Right kidney (tissue), 9 donors: ENCODE measurements at places on chromosomes 4 and X.

DNA sequence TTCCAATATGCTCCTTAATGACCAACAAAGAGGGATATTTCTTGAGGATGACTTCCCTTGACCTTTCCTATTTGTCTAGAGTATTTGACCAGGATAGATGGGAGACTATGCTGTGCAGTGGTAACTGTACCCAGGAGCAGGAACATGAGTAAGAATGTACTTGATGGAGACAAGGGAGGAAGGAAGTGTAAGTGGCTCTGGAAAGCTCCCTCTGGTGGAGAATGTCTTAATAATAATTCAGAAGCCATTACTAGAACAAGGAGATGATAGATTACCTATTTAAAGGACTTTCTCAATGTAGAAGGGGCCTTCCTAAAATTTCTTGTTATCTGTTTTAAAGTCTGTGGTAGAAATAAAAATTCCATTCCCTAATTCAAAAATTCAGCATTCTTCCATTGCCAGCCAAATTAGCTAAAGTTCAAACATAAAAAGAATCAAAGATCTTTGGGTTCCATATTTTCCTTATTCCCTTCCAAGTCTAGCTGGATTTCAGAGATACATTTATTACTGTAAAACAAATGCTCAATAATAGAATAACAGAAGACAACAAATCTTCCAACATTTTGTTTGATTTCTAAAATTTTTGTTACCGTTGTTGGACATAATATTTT is 83.8 kb downstream of the GRID2 start:
- no peak for DNase-seq

DNA sequence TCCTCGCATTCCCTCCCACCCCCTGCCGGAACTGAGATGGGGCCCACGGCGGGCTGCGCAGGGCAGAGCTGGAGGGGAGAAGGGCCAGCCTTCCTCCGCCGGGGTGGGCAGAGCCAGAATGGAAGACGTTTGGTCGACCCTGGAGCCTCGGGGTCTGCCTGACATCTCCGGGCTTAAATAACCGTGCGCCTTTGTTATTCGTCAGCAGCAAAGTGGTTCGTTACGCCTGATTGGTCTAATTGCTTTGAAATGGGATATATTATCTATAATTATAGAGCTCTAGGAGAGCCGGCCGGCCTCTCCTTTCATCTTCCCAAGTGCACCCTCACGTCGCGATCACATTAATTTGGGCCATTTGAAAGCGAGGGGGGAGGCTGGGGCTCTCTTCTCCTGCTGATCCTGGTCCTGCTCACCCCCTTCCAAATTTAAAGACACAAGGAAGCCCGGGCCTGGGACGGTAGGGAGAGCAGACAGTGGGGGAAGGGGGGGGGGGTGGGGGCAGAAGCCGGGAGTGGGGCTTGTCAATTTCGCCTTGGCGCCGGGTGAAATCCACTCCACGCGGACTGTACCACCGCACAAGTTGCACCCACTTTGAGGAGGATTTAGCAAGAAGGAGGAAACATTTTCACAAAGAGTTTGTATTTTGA is 4.7 kb upstream of the MSX1 start:
- DNase-seq, result no peak

- DNase-seq, result no peak
These were observed 50.7 kb upstream of the SPRY1 start for GRCh38 chr4:123345935-123346300.

- DNase-seq, result peak; percentile 92
These were observed at the start of gene STBD1 for GRCh38 chr4:76305971-76306881. STBD1 (plus strand) TSS chr4:76306733; CDS start chr4:76306770, 37 bp downstream.

GRCh38 chr4:156685308-156685707 is 286.3 kb downstream of the PDGFC start:
- no peak for DNase-seq

- no peak for DNase-seq
These were observed 90.4 kb downstream of the MOSPD2 start for GRCh38 chrX:14963447-14964236.

DNA sequence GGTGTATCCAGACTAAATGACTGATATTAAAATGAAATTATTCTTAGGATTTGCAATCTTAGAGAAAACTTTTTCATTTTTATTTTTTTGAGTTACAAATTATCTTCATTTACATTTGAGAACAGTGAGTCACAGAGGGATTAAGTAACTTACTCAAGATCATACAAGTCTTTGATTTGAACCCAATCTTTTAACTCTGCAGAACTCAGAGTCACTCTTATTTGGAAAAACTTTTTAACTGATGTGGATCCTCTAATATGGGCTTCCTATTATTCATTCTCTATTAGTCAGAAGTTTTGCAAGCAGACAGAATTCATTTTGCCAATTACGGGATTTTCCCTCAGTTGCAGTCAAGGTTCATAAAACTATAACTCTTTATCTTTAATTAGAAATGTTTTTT is 20.1 kb downstream of the HPRT1 start:
- DNase-seq, result no peak
